Hematopoietic multipotent progenitor cell treated with erythropoietin and hydrocortisone succinate and interleukin-3 and kit ligand, for 6 days (in vitro differentiated cells): ENCODE measurements at places on chromosomes 7 and 10.

GRCh38 chr7:36115448-36116321 lies 37.4 kb upstream of the EEPD1 start:
- DNase-seq, result peak; percentile 10

GRCh38 chr7:83908526-83908925 lies 259.6 kb upstream of the SEMA3E start:
- peak; percentile 16 for DNase-seq

GRCh38 chr10:120584786-120585185 lies 127.8 kb downstream of the PLPP4 start:
- no peak for DNase-seq

- DNase-seq, result no peak
Observed at GRCh38 chr7:107386548-107387102, 83.2 kb upstream of the GPR22 start.

GRCh38 chr7:27165089-27165995 lies at the start of gene HOXA9:
TSS of gene HOXA9 (minus strand) at chr7:27165537. CDS start at chr7:27165457, 80 bp downstream.
- DNase-seq, result peak; percentile 93

DNA sequence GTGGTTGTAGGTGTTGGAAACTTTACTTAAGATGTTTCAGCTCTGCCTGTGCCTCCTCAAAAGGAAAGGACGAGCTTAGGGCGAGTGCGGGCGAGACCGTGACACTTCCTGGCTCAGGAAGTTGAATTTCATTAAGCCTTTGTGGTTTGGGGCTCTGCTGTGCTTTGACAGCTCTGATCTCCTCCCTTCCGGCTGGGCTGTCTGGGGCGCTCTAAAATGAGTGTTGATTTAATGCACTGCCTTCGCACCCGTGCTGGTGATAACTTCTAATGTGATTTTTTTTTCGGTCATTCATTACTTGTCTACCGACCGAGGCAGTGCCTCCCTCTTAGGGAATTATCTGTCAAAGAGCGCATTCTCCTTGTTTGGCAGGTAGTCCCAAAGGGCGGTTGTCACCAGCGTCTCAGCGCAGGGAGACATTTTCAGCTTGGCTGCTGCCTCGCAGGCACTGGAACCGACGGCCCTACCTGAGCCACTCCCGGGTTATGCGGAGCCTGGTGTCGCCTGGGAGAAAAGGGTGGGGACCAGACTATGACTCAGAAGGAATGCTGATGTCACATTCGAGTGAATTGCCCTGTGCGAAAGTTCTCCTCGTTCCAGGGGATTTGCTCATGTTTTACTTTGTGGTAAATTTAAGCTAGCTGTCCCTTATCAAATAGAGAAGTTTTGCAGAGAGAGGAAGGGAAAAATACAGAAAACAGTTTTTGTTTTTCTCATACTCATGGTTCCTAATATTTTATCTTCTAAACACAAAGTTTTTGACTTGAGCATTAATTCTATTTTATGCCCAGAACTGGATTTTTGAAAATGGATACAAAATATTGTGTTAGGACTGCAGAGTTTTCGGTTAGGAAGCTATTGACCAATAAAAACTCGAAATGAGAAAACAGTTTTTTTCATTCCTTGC lies 920 bp downstream of the TES start:
- peak; percentile 81 for DNase-seq

GRCh38 chr10:126503392-126504062 lies 115.2 kb upstream of the ADAM12 start:
- DNase-seq, result no peak

GRCh38 chr10:114685456-114685855 lies 27.4 kb upstream of the ABLIM1 start:
- DNase-seq, result no peak

DNA sequence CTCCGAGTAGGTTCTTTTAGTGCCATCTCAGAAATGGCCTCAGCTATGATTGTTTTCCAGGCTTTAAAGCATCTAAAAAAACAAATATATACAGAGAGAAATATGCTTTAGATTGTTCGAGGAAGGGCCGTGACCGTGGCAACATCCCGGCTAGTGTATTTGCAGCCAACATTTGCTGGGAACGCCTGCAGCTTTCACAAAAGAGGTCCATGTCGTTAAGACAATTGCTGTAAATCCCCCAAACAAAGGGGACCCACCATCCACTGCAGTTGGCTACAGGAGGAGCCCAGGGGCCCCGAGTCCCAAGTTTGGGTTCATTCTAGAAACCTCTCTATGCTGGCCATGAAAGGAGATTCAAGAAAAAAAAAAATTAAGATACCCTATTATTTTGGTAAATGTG lies 152.8 kb upstream of the TCF7L2 start:
- no peak for DNase-seq

DNA sequence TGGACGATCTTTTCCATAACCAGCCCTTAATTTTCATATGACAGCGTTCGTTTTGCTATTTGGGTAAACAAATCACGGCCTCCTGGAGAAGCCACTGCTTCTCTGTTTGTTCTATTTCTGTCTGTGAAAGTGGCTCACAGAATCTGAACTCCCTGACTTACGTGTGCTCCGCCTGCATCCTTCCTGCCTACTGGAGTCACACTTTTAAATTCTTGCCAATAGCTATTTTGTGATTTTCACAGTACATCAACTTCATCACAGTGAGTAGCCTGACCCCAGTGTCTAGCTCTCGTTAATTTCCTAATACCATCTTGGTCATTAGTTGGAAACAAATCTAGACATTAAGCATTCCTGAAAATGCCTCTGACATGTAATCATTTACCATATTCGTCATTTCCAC lies 49.0 kb upstream of the NPS start:
- no peak for DNase-seq

GRCh38 chr7:11630355-11630754 lies 201.6 kb downstream of the THSD7A start:
- DNase-seq, result no peak
